ENCODE measurements at places on chromosomes 1 and 21.

- no peak for DNase-seq
Measured at GRCh38 chr1:12475101-12475500, 142.9 kb downstream of the DHRS3 start.

GRCh38 chr1:24286246-24287010 is 32.7 kb upstream of the GRHL3 start:
- no peak for DNase-seq

DNA sequence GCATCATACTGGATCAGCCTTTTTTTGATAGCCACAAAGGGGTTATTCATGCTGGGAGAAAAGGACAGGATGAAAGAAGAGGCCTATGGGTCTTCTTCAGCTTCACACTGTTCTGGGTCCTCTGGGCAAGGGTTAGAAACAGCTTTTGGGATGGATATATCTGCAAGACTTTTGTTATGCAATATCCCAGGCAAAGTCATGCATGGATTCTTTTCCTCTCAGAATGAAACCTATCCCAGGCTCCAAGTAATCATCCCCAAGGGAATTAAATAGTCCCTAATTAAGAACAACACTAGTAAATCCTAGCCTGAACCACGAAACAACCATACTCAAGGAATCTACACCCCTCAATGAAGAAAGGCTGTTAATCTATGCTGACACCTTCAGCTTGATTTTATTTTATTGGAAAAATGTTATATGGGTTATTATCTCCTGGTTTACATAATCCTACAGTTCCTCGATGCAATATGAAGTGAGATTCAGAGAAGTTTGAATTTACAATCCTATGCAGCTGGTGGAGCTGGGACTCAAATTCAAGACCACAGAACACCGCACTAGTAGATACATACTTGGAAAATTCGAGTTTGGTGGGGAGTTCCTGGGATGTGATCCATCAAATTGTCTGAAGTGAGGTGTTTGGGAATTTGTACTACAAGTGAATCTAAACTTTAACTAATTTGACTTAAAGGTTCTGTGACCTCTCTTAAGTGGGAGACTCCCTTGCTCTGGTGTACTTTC is 338.6 kb downstream of the TBX15 start:
- no peak for DNase-seq

GRCh38 chr21:16312321-16312720 is 582.5 kb downstream of the USP25 start:
- DNase-seq, result no peak

- DNase-seq, result no peak
Measured at GRCh38 chr1:21874328-21874727, 62.3 kb downstream of the LDLRAD2 start.

DNA sequence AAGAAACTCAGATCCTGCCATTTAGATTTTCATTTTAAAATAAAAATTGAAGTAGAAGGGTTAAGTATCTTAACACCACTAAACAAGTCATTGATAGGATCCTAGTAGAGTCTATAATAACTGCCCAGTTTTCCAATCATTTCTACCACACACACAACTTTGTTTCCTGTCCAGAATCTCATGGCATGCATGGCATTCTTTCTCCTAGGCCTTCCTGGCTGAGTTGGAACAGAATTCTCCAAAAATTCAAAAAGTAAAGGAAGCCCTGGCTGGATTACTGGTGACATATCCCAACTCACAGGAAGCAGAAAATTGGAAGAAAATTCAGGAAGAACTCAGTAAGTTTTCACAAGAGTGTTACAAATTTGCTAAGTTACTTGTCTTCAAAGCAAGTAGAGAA is 111.4 kb upstream of the BMP8A start:
- no peak for DNase-seq

- DNase-seq, result no peak
Measured at GRCh38 chr1:184388319-184388889, 1.6 kb downstream of the C1orf21 start.

All from GM12891 (cell line).